ENCODE measurements at places on chromosomes 13 and 19.

GRCh38 chr19:30406220-30407067 lies 34.3 kb downstream of the ZNF536 start:
- no peak for DNase-seq
- H3K27me3 ChIP-seq, result no peaks in the 10 kb centered on the region
- H3K4me1 ChIP-seq, result no peaks in the 10 kb centered on the region
- H3K36me3 ChIP-seq, result no peaks in the 10 kb centered on the region
- H3K27ac ChIP-seq, result no peak overlapping the region

GRCh38 chr19:3207461-3208242 lies 16.8 kb upstream of the CELF5 start:
- H3K27ac ChIP-seq, result no peak overlapping the region
- DNase-seq, result no peak

DNA sequence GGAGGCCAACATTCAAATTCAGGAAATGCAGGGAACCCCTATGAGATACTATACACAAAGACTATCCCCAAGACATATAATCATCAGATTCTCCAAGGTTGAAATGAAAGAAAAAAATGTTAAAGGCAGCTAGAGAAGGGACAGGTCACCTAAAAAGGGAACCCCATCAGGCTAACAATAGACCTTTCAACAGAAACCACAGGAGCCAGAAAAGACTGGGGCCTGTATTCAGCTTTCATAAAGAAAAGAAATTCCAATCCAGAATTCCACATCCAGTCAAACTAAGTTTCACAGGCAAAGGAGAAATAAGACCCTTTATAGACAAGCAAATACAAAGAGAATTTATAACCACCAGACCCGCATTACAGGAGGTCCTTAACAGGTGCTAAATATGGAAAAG lies 1703.6 kb upstream of the PRR20A start:
- H3K27me3 ChIP-seq, result no peaks in the 10 kb centered on the region
- H3K4me3 ChIP-seq, result no peak overlapping the region
- no peak for DNase-seq
- H3K36me3 ChIP-seq, result no peaks in the 10 kb centered on the region

GRCh38 chr19:36652958-36653357 lies 13.7 kb downstream of the ZNF461 start:
- no peaks in the 10 kb centered on the region for H3K4me1 ChIP-seq
- H3K4me3 ChIP-seq, result no peak overlapping the region
- H3K27me3 ChIP-seq, result no peaks in the 10 kb centered on the region
- peaks cover 48% of the 10 kb centered on the region for H3K36me3 ChIP-seq
- DNase-seq, result no peak

GRCh38 chr19:46368116-46368515 lies 21.2 kb downstream of the PPP5C start:
- H3K4me3 ChIP-seq, result no peak overlapping the region
- no peaks in the 10 kb centered on the region for H3K27me3 ChIP-seq
- H3K36me3 ChIP-seq, result peaks cover 8% of the 10 kb centered on the region
- no peak for DNase-seq
- peaks cover 56% of the 10 kb centered on the region for H3K4me1 ChIP-seq
- H3K27ac ChIP-seq, result no peak overlapping the region

- DNase-seq, result no peak
- no peaks in the 10 kb centered on the region for H3K36me3 ChIP-seq
- no peak overlapping the region for H3K4me3 ChIP-seq
- H3K4me1 ChIP-seq, result no peaks in the 10 kb centered on the region
- peaks cover 30% of the 10 kb centered on the region for H3K27me3 ChIP-seq
These were observed 52.1 kb downstream of the LHFPL6 start for GRCh38 chr13:39550931-39551330.

DNA sequence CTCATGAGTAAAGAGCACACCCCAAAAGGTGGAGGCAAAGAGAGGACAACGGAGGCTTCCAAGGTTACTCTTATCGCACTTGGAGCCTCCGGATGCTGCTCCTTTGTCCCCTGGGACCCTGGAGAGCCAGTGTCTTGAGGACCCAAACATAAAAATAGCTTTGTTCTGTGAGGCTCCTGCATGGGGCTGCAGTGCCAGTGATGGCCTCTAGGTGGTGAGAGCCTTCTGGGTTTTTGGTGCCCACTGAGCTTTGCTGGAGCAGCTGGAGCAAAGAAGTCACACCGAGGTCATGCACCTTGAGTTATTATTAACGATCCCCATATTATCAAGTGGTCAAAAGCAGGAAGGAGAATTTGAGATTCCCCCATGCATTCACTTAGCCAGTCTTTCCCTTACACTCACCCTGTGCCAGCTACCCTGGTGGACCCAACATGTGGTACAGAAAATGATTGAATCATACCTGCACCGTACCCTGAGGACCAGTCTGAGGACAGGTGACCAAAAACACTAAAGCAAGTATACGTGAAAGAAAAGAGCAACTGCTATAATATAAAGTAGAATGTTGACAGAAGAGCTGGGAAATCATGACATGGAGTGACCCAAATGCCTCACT lies 41.5 kb downstream of the ZNF682 start:
- H3K27me3 ChIP-seq, result no peaks in the 10 kb centered on the region
- H3K27ac ChIP-seq, result no peak overlapping the region
- no peak overlapping the region for H3K4me3 ChIP-seq
- DNase-seq, result peak; percentile 13
- peaks cover 2% of the 10 kb centered on the region for H3K36me3 ChIP-seq

DNA sequence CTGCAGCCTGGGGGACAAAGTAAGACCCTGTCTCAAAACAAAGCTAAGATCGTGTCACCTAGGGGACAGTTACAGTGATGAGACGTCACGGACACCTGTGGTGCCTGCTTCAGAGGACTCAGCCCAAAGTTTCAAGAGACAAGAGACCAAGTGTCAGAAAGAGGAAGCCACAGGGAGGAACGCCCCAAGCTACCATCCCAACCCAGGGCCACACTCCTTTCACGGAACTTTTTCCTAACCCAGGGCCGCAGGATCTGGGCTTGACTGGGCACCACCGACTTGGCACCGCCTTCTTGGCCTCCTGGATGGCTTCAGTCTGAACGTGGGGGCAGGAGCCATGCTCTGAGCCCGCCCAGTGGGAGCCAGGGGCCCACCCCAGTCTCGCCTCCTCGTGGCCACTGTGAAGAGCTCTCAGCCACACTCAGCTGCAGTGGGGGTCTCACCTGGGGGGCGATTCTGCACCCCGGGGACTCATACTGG lies 8.5 kb downstream of the MOB3A start:
- H3K36me3 ChIP-seq, result peaks cover 41% of the 10 kb centered on the region
- H3K27me3 ChIP-seq, result no peaks in the 10 kb centered on the region
- DNase-seq, result no peak

DNA sequence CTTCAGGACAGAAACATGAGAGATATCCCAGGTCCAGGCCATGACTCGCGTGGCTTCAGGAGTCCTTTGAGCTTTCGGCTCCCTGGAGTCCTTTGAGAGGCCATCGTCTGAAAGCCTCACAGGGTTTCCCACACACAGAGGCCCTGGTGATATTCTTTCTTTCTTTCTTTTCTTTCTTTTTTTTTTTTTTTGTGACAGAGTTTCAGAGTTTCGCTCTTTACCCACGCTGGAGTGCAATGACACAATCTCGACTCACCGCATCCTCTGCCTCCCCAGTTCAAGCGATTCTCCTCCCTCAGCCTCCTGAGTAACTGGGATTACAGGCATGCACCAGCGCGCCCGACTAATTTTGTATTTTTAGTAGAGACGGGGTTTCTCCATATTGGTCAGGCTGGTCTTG lies 5.5 kb downstream of the SIN3B start:
- peaks cover 29% of the 10 kb centered on the region for H3K36me3 ChIP-seq
- peaks cover 29% of the 10 kb centered on the region for H3K4me1 ChIP-seq
- no peak overlapping the region for H3K4me3 ChIP-seq
- no peak for DNase-seq
- H3K27ac ChIP-seq, result no peak overlapping the region
- no peaks in the 10 kb centered on the region for H3K27me3 ChIP-seq

- peaks cover 27% of the 10 kb centered on the region for H3K4me1 ChIP-seq
- H3K36me3 ChIP-seq, result peaks cover 32% of the 10 kb centered on the region
- H3K4me3 ChIP-seq, result peak overlapping the region; percentile 93
- DNase-seq, result no peak
These were observed 463 bp downstream of the SUGP1 start for GRCh38 chr19:19319732-19320360.

DNA sequence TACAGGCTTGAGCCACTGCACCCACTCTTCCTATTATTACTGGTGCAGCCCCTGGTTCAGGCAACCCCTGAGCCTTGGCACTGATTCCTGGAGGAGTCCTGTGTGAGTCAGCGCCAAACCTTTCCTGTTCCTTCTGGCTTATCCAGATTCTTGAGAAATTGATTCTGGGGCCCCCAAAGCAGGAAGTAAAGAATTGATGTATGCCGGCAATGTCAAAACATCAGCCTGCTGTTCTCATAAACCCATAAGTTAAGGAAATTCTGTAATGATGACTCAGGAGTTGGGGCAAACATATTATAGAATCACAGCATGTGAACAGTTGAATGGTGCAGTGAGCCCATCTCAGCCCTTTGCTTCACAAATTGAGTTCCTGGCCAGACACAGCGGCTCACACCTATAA lies 1.4 kb upstream of the OR7G3 start:
- H3K4me1 ChIP-seq, result no peaks in the 10 kb centered on the region
- DNase-seq, result no peak
- peaks cover 27% of the 10 kb centered on the region for H3K27me3 ChIP-seq

DNA sequence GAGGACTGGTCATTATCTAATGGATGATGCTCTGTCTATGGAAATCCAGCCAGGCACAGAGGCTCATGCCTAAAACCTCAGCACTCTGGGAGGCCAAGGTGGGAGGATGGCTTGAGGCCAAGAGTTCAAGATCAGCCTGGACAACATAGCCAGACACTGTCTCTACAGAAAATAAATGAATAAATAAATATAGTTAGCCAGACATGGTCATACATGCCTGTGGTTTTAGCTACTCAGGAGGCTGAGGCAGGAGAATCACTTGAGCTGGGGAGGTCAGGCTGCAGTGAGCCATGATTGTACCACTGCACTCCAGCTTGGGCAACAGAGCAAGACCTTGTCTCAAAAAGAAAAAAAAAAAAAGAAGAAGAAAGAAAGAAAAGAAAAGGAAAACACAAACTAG lies 234.7 kb downstream of the TSHZ3 start:
- no peak overlapping the region for H3K27ac ChIP-seq
- H3K36me3 ChIP-seq, result no peaks in the 10 kb centered on the region
- H3K27me3 ChIP-seq, result peaks cover 49% of the 10 kb centered on the region
- H3K4me1 ChIP-seq, result peaks cover 4% of the 10 kb centered on the region
- DNase-seq, result no peak

DNA sequence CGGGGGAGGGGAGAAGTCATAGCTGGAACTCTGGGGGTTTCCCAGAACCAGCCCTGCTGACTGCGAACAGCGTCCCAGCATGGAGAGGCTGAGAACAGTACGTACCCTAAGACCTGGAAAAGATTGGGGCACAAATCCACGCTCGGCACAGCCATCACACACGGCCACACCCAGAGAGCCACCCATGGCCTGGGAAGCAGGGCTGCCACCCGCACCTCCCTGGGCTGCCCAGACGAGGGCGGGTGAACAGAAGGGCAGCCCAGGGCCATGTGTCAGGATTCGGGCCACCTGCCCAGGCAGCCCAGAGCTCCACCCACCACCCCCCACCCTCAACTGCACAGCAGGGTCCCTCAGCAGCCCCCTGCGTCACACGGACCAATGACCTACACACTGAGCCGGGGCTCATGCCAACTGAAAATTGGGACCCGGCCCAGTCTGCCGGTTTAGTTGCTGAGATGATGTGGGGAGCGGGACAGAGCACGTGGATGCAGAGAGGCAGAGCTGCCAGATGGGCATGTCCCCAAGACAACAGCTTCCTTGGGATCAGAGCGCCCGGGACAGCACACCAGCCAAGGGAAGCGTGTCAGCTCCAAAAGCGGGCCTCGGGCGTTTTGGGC lies 8.5 kb downstream of the UBXN6 start:
- DNase-seq, result no peak
- H3K27ac ChIP-seq, result no peak overlapping the region

GRCh38 chr13:89796196-89796595 lies 1551.3 kb upstream of the MIR17HG start:
- no peaks in the 10 kb centered on the region for H3K36me3 ChIP-seq
- no peak for DNase-seq
- H3K4me3 ChIP-seq, result no peak overlapping the region
- H3K27ac ChIP-seq, result no peak overlapping the region
- no peaks in the 10 kb centered on the region for H3K27me3 ChIP-seq

DNA sequence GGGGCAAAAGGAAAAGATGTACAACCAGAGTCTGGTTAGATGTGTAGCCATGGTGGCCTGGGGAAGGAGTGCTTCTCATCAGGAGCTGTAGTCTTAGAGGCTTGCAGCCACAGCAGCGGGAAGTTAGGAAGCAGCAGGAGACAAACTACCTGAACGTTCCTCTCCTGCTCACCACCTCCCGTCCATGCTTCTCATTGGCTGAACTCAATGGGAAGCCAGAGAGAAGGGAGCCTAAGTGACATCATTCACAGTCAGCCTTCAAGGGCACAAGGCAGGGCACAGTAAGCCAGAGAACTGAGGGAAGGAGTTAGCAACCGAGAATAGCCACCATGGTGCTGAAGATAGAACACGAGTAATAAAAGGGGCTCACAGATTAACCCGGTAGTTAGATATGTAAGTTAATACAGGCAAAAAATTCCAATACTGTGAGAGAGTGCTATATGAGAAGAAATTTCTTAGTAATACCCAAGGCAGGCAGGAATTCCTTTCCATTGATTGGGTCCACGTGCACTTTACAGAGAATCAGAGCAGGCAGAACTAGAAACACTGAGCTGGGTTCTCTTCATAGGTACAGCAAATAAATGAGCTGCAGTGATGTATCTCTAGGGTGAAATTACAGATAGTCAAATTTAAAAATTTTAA lies 391.5 kb upstream of the DACH1 start:
- H3K27me3 ChIP-seq, result no peaks in the 10 kb centered on the region
- H3K4me1 ChIP-seq, result no peaks in the 10 kb centered on the region
- H3K4me3 ChIP-seq, result no peak overlapping the region
- no peak overlapping the region for H3K27ac ChIP-seq
- no peaks in the 10 kb centered on the region for H3K36me3 ChIP-seq

GRCh38 chr13:112642090-112642460 lies 47.8 kb upstream of the ATP11A start:
- H3K4me1 ChIP-seq, result peaks cover 5% of the 10 kb centered on the region
- H3K27ac ChIP-seq, result no peak overlapping the region
- no peak for DNase-seq
- H3K27me3 ChIP-seq, result peaks cover 55% of the 10 kb centered on the region
- peaks cover 3% of the 10 kb centered on the region for H3K36me3 ChIP-seq

GRCh38 chr19:55256562-55257460 lies 2.0 kb downstream of the PPP6R1 start:
- DNase-seq, result no peak
- peaks cover 23% of the 10 kb centered on the region for H3K36me3 ChIP-seq
- H3K4me3 ChIP-seq, result peak overlapping the region; percentile 98
- peak overlapping the region; percentile 97 for H3K27ac ChIP-seq
- H3K4me1 ChIP-seq, result peaks cover 73% of the 10 kb centered on the region

All from central memory CD8-positive, alpha-beta T cell (primary cell).